ENCODE measurements at places on chromosomes 2 and 18.
A peak's percentile ranks its signal among the peaks of the same experiment; 100 is the strongest.

DNA sequence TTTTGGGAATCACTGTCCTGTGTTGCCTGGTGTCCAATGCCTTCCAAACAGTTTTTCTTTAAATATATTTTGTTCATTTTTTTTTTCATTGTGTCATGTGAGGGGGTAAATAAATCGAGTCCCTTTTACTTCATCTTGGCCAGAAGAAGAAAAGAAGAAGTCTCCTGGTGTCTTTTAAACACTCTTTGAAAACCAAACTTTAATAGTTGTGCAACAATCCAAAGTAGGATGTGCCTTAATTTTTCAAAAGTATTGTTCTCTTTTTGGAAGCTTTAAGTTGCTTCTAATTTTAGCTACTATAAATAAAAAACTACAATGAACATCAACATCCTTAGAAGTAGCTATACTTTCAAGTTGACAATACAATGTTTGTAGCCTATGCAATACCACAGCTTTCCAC is 154.9 kb downstream of the ATAD2B start:
- DNase-seq: no peak

GRCh38 chr2:107197594-107198294 is 311.8 kb upstream of the ST6GAL2 start:
- DNase-seq: no peak

DNA sequence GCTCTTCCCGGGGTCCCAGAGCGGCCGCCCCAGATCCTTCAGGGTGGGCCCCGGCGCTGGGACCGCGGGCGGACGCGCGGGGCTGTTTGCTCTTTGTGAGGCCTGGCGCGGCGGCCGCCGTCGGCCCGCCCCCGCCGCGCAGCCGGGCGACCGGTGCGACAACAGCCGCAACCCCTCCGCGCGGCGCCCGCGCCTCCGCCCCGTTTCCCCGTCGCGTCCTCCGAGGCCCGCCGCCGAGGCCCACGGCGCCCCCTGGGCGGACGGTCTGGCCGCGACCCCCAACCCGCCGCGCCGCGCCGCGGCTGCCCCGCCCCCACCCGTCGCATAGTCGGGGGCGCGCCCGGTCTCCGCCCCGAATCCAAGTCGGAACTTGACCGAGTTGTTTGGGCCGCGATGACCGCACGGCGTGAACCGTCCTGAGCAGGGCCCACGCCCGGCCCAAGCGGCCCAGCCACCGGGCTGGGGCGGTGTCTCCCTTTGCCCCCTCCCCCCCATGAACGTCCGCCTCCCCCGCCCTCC is 448 bp downstream of the YPEL5 start:
- no peak for DNase-seq

DNA sequence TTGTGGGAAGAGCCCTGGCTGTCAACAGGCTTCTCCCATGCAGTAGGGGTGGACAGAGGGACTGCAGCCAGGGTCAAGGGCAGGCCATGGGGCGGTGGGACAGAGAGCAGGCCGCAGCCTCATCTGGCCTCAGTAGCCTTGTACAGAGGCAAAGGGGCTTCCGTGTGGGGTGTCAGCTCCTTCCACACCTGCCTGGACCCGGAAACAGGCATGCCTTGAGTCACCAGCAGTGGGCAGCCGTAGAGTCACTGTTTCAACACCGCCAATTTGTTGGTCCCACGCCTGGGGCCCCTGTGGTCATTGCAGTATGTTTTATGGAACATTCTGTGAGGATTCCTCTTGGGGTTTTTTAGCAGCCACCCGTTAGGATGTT is 173.0 kb downstream of the SMAD7 start:
- no peak for DNase-seq

DNA sequence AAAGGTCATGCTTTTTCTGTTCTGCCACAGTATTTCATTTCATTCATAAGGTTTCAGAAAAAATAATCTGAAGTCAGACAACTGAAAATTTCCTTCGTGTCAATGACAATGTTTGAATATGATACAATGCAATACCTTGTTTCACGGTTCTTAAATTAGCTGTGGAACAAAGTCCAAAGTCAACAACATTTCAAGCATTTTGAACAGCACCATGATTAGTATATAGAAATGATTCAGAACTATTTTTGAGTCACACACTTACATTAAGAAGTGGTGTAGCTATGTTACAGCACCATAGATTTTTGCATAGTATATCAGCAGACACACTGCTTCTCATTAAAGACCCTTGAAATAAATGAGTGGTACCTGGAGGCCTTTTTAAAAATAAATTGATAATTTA is 178.3 kb upstream of the DSEL start:
- DNase-seq: no peak

- DNase-seq: no peak
Observed at GRCh38 chr2:240623531-240624010, 1.7 kb upstream of the GPR35 start.

DNA sequence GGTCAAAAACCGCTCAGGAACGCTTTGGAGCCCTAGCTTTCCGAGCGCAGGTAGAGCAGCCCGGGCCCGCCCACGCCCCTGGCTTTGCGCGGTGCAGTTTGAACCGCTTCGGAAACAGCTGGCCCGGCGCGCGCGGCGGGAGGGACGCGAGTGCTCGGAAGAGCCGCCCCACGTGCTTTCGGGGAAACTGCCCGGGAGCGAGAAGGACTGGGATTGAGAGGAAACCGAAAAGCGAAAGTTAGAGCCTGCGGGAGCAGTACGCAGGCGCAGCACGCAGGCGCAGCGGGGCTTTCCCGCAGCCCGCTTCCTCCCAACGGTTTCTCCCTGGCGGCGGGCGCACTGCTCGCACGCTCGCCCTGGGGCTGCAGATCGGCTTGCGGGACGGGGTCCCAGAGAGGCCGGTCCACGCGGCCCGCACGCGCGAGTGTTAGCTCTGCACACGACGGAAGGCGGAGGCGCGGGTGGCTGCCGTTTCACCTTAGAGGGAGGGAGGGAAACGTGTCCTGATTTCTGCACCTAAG is 6.3 kb upstream of the STAT1 start:
- DNase-seq: peak; percentile 97

GRCh38 chr2:74924463-74925265 is 33.8 kb upstream of the POLE4 start:
- DNase-seq: no peak

DNA sequence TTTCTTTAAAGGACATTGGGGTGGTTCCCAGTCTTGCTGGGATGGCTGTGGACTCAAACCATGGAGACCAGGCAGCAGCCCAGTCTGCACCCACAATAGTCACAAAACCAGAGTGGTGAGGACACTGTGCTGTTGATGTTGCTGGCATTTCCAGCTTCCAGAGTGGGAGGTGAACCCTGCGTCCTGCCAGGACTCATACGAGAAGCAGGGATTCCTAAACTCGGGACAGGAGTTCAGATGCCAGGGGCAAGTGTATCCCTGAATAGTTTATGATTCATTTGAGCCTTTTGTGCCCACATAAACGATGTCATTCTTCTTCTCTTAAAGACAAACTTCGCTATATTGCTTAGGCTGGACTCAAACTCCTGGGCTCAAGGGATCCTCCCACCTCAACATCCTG is 62.8 kb downstream of the TCF7L1 start:
- no peak for DNase-seq

DNA sequence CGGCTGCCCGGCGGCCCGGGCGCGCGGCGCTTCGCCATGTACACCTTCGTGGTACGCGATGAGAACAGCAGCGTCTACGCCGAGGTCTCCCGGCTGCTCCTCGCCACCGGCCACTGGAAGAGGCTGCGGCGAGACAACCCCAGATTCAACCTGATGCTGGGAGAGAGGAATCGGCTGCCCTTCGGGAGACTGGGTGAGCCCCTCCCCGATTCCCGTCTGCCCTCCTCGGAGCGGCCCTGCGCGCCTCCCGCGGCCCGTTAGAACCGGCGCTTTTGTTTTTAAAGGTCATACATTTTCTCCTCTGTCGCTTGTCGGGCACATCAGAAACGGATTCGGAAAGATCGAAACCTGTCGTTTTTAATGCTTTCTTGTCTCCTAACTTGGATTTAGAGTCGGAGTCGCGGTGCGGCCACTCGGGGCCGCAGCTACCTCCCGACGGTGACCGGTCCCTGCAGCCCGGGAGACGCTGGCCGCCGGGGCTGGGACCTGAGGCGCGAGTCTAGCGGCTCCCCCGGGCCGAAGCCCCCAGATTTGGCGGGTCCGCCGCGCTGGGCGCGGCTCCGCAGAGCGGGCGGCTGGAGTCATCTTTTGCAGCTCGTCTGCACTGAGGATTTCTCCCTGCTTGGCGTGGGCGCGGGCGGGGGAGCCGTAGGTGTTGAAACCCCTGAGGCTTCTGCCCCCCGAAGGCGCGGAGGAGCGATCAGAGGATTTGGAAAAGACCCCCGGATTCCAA is 519 bp downstream of the TTL start:
- DNase-seq: peak; percentile 51

DNA sequence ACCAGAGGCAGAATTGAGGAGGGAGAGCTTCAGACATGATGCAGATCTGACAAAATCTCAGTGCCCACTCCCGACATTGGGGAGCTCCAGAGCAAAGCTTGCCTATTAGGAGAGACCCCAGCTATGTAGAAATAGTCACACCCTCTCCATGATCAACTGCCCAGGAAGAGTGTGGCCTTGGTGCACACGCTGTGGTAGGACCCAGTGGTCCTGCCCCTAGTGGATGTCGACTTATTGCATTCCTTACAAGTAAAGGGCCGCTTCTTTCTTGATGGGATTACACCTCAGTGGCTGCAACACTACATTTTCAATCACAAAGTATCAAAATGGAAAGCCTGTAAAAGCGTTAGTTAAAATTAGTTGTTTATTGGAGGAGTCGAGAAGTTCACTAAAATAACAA is 64.2 kb downstream of the VRK2 start:
- DNase-seq: no peak

GRCh38 chr2:57177176-57177575 is 869.4 kb upstream of the VRK2 start:
- no peak for DNase-seq

- no peak for DNase-seq
Observed at GRCh38 chr2:68646303-68646702, 2.9 kb downstream of the PROKR1 start.

DNA sequence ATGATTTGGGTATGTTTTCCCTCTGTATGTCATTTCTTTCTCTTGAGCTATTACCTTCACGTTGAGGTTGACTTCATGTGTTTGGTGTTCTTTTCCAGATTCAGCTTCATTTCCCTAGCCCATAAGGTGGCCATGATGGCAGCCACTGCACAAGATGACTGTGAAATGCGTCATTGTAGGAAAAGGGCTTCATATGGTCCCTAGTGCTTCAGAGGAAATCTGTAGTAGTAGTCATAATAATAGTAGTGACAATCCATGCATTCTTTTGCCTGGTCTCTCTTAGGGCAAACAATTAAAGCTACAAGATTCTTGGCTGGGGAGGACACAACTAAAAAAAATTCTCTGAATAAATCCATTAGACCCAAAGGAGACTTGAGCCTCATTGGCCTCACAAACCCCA is 28.4 kb downstream of the AOX1 start:
- no peak for DNase-seq

DNA sequence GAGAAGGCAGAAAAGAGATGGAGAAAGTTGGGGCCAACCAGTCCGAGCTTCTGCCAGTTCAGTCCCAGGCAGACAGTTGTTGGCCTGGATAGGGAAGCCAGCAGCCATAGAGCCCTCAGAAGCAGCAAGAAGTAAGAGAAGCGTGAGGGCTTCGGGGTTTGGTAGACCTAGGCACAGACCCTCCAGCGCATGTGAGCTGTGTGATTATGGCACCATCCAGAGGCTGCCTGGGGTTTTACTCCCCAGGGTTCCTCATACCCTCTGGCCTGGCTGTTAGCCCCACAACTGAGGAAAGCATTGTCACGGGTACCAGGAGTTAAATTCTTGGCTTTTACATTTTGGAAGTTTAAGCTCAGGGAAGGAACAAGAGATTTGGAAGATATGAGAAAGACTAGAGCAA is 93.7 kb upstream of the RAB6C start:
- DNase-seq: peak; percentile 20

GRCh38 chr2:128384956-128385355 is 66.3 kb upstream of the HS6ST1 start:
- DNase-seq: no peak

DNA sequence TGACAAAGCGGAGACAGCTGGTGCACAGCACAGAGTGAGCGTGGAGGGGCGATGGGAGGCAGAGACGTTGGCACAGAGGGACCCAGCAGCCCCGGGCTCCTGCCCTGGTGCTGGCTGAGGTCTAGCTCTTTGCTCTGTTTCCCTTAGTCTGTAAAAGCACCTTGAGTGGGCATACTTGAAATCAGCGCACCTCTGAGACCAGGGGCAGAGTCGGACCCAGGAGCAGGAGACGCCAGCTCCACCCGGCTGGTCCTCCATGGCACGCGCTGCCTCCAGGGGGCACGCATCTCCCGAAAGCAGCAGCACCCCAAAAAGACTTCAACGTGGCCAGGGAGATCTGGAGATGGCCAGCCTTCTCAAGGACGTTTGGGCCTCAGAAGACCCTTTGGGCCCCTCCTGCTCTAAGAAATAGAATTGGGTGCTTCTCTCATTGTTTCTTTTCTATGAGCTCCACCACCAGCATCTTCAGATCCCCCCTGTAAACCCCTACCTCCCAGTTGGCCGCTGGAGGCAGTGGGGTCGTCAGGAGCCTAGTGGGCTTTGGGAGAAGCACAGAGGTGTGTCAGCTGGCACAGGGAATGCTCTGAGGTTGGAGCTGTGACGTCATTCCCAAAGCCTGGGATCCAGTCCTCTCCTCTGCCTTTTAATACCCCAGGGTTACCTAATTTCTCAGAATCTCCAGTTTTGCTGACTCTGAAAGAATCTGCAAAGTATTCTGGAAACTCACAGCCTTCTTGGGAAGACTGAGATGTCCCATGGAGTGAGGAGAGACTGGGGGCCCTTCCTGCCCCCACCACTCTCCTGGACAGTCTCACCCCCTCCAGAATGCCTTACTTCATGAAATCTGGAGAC is 58.9 kb downstream of the CIB4 start:
- no peak for DNase-seq

- no peak for DNase-seq
Observed at GRCh38 chr2:52703004-52703403, 1064.6 kb upstream of the CHAC2 start.

GRCh38 chr18:45175511-45175910 is 439.8 kb upstream of the SLC14A2 start:
- DNase-seq: no peak

- no peak for DNase-seq
Observed at GRCh38 chr2:240584486-240585031, 2.0 kb upstream of the CAPN10 start.

DNA sequence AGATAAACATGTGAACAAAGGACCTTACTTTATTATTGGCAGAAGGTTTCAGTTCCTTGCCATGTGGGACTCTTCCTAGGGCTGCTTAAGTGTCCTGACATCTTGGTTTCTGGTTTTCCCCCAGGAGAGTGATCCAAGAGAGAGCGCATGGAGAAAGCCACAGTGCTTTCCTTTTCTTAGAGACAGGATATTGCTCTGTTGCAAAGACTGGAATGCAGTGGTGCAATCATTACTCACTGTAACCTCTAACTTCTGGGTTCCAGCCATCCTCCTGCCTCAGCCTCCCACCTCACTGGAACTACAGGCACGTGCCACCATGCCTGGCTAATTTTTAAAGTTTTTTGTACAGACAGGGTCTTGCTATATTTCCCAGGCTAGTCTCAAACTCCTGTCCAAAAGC is 38.1 kb upstream of the TCF7L1 start:
- no peak for DNase-seq

DNA sequence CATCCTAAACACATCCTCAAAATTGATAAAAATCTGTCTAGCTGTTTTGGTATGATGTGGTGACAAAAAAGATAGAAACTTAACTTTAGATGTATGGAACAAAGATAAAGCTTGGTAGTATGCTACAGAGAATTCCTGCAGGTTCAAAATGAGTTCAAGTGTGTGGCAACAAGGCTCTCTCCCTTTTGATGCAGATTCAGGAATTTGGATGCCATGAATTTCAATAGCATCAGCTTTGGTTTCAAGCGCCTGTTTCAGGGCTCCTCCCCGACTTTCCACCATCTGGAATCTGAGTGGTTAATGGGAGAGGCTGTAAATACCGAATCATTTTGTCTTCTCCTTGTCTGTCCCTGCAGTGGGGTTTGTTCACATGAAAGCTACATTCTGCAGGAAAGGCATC is 180.6 kb downstream of the MTX2 start:
- no peak for DNase-seq
